ENCODE measurements at places on chromosomes 3 and 15.

DNA sequence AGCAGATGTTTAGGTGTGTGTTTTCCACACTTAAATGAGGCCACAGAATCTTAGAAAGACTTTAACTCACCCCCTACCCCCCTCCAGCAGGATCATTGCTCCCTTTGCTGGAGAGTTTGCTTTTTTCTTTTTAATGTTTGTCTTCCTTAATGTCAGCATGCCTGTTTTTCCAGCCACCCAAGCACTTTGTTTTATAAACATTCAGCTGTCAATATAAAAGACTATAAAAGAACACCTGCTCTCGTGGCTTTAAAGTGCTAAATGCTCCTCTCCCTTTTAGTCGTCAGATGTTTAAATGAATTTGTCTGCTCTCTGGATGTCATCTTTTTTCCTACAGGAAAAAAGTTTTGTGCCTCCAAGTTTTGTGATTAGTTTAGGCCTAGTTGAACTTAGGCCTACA, 61.7 kb downstream of the SIDT1 start:
- no peak for DNase-seq

- DNase-seq = no peak
Measured at GRCh38 chr3:66053550-66054094, 14.9 kb upstream of the MAGI1 start.

DNA sequence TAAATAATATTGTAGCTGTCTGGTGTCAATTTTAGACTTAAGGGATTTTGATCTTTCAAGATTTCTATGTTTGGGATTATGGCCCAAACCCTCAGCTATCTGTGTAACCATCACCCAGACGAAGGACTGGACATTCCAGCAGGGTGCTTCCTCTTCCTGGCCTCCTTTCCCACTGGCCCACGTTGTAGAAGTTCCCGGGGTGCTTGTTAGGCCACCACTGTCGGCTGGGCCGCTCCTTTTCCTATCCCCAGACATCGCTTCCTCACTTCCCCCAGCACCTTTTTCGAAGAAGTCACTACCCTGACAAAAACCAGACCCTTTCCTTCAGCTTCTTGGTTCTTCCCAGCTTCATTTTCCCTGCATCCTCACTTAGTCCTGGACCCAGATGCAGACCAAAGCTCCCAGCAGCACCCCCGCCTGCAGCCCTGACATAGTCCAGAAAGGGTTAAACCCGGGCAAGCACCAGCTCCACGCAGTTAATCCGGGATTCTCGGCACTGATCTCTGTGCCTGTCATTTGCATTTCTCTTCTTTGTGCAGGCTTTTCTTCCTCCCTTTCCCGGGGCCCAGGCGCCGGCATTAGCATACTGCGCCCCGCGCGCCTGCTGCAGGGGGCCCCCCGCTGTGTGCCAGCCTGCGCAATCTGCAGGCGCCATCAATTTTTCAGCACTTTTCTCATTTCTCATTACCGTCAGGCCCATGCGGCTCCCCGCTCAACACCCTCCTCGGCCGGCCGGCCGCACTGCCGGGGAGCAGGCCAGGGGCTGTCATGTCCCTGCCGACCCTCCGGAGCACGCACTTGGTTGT, 90.6 kb downstream of the ZNF621 start:
- no peak for DNase-seq

- no peak for DNase-seq
Measured at GRCh38 chr3:110799271-110799670, 272.3 kb upstream of the NECTIN3 start.

DNA sequence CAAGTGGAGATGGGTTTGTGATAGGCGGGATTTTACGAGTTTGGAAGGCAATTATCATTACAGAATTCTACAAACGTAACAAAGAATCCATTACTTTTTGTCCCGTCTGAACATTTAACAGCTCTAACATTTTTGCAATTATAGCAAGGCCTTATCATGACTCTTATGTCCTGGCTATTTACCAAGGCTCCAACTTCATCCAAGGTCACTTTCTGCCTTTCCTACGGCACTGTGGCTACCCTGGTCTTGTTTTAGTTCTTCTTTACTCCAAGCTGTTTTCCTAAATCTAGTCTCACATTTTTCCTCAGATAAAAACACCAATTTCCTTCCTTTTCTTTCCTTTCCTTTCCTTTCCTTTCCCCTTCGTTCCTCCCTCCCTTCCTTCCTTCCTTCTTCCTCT, 33.5 kb upstream of the GRM7 start:
- DNase-seq = no peak

- no peak for DNase-seq
Measured at GRCh38 chr15:85354461-85354860, 25.9 kb upstream of the AKAP13 start.

- peak; percentile 64 for DNase-seq
Measured at GRCh38 chr3:69094467-69095205, 9.9 kb downstream of the ARL6IP5 start.

DNA sequence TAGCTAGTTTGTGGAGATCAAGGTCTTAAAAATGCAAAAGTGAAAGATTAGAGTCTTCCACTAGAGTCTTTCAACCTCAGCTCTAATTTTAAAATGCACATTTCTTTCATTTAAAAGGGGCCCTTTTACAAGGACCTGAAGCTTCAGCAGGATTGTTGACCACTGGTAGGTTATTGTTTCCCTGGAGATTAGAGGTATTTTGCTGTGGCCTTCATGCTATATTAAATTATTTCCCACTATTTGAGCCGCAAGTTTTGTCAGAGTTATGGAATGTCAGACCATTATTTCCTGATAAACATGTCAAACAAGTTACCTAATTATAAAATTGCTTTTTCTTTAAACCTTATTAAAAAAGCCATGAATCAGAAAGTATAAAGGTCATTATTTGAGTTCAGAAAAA, 103.1 kb upstream of the CCNL1 start:
- no peak for DNase-seq

- no peak for DNase-seq
Measured at GRCh38 chr15:84789762-84790161, 27.4 kb upstream of the ALPK3 start.

- DNase-seq = no peak
Measured at GRCh38 chr15:58077427-58077826, 11.9 kb upstream of the ALDH1A2 start.

GRCh38 chr15:74333662-74334061, 33.8 kb downstream of the CYP11A1 start:
- no peak for DNase-seq

GRCh38 chr3:9795207-9795606, 2.3 kb downstream of the ARPC4 start:
- DNase-seq = no peak

GRCh38 chr15:25245801-25246622, 192.8 kb downstream of the UBE3A start:
- DNase-seq = no peak

DNA sequence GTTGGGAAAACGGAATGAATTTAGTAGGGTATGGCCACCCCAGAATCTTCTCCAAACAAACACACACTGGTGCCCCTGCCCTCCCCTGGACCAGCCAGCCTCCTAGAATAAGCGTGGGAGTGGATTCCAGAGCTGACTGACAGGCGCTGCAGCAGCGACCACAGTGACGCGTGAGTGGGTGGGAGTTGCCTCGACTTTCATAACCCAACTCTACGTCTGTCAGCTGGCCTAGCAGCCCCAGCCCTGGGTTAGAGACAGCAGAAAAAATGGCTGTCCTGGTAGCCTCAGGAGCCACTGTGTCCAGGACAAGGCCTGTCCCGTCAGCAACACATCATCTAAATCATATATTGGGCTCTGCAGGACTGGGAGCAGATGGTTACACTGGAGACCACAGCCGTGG, 10.0 kb downstream of the PLA2G4B start:
- peak; percentile 9 for DNase-seq

DNA sequence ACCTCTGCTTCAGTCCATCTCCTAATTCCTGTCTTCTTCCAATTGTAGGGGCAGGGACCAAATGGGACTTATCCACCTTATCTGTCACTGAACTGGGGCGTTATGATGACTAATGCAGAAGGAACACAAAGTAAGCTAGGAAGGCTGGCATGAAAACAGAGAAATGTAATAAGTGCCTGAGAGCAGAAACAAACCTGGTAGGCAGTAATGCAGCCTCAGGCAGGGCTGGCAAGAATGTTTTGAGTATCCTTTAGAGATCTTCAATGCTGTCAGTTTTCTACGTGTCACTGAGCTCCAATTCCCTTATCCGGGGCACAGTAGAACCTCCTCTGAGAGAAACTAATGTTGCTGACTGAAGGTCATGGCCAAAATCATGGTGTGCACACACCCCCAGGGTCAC, 246.2 kb upstream of the TBL1XR1 start:
- DNase-seq = no peak

DNA sequence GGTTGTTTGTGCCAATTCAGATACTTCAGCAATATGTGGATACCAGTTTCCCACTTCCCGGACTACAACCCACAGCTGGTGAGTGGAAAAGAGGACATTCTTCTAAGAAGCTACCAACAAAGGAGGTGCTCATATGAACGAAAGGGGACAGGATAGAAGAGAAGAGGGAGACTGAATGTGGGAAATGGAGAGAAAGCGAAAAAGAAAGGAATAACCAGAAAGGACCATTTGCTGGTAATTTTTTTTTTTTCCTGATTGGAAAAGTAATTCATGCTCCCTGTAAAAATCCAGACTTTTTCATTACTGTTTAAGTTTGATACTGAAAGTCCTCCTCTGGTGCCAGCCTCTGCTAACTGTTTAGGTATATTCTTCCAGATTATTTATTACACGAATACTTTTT, 1.5 kb upstream of the CHAC1 start:
- DNase-seq = no peak

- DNase-seq = no peak
Measured at GRCh38 chr3:74443102-74443501, 171.4 kb downstream of the CNTN3 start.
